NCI-H774 (cell line): ENCODE measurements at places on chromosomes 3 and 15.
A peak's percentile ranks its signal among the peaks of the same experiment; 100 is the strongest.

DNA sequence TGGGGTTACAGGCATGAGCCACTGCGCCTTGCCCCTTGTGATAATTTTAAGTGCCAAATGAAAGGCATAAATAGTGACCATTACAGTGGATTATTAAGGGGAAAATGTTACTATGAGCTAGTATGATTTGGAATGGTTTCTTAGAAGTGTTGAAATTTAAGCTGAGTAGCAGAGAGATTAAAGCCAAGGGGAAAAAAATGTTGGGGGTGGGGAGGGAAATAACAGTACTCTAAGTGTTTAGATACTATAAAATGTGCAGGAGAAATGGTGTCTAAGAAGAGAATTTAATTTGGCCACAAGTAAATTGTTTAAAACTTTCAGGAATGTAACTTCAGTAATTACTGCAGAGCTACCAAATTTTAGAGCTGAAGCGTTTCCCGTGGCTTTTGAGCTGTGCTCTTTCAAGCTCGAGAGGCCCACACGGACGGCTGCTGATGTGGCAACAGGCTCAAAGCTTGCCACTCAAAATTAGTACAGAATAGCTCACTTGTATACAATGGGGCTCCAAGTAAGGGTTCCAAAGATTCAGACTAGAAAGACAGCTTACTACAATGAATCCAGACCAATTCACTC, 23.9 kb upstream of the SLC12A8 start:
- DNase-seq: no peak

DNA sequence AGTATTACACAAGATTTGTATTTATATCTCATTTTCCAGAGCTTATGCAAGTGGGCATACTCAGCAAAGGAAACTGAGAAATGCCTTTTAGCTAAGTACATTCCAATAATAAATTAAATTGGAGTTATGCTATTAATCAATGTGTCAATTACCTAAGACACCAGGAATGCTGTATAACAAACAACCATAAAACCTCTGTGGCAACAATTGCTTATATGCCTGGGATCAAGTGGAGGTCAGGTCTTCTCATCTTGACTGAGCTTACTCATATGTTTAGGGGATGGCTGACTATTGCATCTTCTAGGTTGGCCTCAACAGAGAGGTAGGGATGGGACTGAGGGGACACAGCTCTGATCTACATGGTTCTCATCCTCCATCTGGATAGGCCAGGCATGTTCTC, 30.7 kb downstream of the CD200R1L start:
- no peak for DNase-seq

- DNase-seq: no peak
Measured at GRCh38 chr15:29968099-29968894, 114.5 kb upstream of the GOLGA8J start.

GRCh38 chr15:60460931-60461330, 18.0 kb downstream of the ICE2 start:
- no peak for DNase-seq

DNA sequence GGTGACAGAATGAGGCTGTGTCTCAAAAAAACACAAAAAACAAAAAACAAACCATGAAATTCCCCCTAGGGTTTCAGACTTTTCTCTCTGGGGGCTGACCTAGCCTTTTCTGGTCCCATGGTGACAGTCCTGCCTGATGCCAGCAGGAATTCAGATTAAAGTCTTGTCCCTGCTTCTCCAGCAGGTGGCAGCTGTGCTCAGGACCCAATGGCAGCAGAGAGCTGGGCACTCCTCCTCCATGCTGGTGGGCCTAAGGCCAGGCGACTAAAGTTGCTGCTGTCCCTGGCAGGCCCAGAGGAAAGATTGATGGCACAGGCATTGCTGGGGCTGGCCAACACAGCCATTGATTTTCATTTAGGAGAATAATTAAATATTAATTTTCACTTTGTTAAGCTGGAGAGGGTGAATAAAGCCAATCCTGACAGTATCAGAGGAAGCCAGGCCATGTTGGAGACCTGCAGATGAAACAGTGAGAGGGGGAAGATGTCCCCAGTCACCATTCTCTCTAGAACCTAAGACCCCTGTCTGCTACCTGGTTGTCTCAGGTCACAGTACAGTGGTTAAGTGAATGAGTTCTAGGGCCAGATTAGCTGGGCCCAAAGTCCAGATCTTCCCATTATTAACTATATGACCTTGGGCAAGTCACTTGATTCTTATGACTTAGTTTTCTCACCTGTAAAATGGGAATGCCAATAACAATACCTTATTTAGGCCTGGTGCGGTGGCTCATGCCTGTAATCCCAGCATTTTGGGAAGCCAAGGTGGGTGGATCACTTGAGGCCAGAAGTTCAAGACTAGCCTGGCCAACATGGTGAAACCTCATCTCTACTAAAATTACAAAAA, 7.1 kb downstream of the CELF6 start:
- DNase-seq: peak; percentile 40

GRCh38 chr15:62390791-62391640, 225.9 kb upstream of the C2CD4B start:
- no peak for DNase-seq

- DNase-seq: no peak
Measured at GRCh38 chr3:34969513-34969912, 669.8 kb upstream of the ARPP21 start.

GRCh38 chr3:115154611-115155010, 7.5 kb upstream of the ZBTB20 start:
- no peak for DNase-seq

- no peak for DNase-seq
Measured at GRCh38 chr3:105799286-105799685, 69.5 kb downstream of the CBLB start.

GRCh38 chr3:65402597-65402996, 636.1 kb downstream of the MAGI1 start:
- DNase-seq: no peak

DNA sequence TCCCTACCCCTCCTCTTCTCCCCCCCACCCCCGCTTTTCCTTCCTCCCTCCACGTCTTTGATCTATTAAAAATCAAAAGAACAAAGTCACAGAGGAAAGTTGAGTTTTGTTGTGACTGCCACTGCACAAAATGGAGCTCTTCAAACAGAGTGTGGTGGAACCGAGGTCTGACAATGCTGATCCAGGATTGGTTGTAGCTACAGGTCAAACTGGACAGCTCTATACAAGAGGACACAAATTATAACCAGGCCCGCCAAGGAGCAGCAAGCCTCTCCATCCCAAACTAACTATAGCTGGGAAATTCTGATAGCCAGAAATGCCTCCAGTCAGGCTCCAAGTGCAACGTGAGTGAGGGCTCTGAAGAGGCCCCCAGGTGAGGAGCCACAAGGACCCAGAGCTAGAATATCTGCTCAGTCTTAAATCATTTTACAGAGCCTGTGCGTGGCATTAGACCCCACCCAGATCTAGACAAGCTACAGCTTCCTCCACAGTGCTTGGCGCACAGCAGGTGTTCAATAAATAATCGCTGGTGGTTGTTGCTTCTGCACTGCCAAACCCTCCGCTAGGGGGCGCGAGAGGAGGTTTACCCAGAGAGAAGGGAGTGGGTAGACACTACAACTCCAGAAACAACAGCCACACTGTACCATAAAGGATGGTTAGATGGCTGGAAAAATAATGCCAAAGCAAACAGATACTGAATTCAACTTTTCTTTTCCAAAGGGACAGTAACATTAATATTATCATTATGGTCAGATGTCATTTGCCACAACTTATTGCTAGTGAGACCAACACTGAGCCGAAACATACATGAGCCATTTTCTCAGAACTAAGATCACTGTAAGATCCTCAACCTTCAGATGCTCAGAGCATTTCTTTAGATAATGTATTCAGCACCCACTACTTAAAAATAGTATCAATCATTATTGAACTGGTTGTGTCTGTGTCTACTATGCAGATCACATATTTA, 44.6 kb downstream of the ZIC4 start:
- peak; percentile 24 for DNase-seq

GRCh38 chr3:39292961-39293360, 13.1 kb upstream of the CX3CR1 start:
- DNase-seq: no peak

DNA sequence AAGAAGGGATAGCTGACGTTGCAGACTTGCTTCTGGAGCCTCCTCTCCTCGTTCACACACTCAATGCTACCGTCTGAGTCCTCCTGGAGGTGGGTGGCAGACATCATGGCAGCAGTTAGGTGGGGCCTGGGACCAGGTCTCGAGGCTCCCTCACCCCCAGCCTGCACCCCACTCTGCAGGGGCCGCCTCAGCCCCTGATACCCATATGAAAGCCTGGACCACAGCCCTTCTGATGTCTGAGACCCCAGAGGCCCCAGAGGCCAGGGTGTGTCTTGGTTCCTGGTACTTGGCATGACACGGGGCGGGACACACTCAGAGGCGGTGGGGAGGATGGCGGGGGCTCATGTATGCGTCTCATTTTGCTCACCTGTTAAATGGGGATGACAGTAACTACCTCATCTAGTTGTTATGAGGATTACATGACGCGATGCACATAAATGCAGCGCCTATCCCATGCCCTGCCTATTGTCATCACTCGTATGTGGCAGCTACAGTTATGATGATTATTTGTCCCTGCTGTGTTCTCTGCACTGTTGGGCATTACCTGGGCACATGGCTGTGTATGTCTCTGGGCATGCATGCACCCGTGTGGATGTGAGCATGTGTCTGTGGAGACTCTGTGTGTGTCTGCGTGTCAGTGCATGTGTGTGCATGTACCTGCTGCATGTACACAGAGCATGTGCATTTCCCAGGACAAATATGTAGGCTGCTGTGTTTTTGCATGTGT, 39.9 kb downstream of the FEM1B start:
- no peak for DNase-seq

DNA sequence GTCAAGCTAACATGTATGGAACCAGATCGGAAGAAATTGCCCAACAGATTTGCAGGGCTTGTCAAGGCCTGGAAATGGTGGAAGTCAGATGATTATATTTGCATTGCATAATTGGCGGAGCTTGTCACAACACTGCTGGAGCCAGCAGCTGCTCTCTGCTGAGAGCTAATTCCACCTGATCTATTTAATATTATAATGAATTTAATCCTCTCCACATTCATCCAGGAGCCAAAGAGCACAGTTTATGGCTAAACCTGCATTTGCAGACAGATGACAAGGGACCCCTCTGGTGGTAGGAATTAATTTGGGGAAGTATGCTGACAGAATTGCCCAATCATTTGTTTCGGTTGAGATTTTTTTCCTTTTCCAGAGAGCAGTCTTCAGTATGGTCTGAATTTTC, 730.2 kb downstream of the TUSC7 start:
- DNase-seq: peak; percentile 60

GRCh38 chr3:59759298-59760031, 709.6 kb upstream of the CFAP20DC start:
- no peak for DNase-seq

DNA sequence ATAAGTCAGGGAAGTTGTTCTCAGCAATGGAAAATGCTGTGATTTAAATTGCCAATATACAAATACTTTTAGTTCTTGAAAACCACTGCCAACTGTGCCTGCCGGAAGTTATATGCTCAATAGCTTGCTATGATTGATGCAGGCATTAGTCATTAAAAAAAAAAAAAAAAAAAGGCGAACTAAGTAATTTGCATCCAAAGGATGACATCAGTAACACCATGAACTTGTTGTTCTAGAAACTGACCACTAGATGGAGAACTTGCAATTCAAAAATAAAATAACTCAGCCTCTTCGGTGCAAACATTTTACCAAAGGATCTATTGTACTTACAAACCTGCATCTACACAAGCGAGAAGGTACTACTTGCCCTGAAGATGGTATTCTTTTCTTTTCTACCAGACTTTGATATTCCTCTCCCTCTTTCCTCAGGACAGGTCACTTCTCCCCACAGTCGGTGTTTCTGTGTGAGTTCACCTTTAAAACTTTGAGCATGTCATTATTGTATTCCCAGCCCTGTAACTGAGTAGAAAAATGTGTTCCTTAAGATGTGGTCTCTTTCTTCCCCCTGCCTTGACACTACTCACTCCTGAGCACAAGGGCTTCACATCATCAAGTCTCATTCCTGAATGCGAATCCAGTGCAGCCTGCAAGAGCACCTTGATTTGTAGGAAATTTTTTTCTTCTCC, 115.0 kb upstream of the VEPH1 start:
- DNase-seq: peak; percentile 73

- no peak for DNase-seq
Measured at GRCh38 chr3:149479621-149480325, 5.3 kb downstream of the TM4SF4 start.

DNA sequence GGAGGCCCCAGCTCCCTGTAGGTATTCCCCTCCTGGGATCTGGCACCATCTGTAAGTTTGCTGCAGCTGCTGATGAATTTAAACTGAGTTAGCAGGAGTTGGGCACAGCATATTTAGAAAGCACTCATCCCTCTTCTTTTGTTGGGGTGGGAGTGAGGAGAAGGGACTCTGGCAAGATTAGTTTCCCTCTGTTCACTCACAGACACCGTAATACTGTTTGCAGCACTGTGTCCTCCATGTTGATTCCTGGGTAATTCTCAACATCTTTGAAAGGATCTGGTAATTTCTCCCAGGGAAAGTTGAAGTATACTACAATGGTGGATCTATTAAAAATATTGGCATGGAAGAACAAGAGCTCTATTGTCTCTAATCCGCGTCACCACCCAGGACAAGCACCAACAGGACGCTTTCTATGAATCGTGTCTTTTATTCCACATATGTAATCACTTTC, 173.3 kb downstream of the RBMS3 start:
- no peak for DNase-seq

- DNase-seq: no peak
Measured at GRCh38 chr3:148681080-148681479, 16.6 kb upstream of the AGTR1 start.

DNA sequence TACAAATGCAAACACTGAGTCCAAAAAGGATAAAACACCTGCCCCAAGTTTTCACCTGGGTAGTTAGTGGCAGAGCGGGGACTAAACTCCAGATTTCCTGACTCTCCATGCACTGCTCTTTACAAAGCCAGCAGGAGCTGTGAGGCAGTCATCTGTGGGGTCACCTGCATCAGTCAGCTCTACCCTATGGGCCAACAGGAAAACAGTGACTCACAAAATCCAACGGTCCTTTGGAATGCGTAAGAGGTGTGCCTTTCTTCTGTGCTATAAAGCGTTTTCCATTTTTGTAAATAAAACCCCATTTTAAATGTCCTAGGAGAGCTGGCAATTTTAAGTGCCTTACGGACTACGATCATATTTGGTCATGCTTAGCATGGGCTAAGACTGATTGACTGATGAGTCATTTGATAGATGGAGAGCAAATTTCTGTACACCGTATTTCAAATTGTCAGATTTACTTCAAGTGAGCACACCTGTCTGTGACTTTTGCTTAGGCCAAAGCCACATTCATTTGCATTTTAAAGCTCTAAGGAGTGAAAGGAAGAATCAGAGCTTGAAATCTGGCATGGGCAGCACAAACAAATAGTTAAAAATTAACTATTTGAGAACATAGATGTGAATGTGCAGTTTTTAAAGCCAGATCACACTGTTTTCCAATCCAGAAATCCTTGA, 4.4 kb upstream of the COL8A1 start:
- no peak for DNase-seq

DNA sequence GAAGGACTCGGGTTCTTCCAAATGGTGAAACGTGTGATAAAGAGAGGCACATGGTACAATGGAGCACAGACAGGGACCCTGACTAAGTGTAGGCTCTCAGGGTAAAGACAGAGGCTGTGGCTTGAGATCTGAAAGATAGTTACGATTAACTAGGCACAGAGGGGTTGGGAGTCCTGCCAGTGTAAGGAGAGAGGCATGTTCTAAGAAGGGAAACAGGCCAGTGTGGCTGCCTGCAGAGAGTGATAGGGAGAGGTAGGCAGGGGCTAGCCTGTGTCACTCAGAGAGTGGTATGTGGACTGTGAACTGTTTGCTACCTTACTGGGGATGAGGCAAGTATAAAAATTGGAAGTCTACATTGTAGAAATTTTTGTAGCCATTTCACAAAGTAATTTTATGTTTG, 109.5 kb downstream of the PEX5L start:
- DNase-seq: no peak
